Ecto neural progenitor cell (in vitro differentiated cells): ENCODE measurements at places on chromosomes 16 and 17.

- no peak for DNase-seq
These were observed 34.8 kb downstream of the SYNRG start for GRCh38 chr17:37574427-37574826.

GRCh38 chr16:88454523-88454947 is 1.5 kb downstream of the ZFPM1 start:
- DNase-seq: no peak

- DNase-seq: no peak
These were observed 9.6 kb downstream of the CLUAP1 start for GRCh38 chr16:3510416-3510815.

- DNase-seq: no peak
These were observed 30.4 kb upstream of the FOXK2 start for GRCh38 chr17:82489117-82489516.

DNA sequence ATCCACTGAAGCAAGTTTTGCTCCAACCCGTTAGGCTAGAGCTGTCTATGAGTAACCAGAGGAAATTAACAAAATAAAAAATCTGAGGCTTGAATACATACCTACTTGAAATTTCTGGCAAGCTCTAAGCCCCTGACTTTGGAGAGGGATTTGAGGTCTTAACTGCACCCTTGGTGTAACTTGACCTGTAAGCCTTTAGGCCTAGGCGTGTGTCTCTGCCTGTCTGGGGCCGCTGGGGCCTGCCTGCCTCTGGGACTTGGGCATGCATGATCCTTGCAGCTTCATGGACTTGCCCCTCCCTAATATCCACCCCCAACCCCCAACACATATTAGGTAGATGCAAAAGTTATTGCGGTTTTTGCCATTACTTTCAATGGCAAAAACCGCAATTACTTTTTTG is 3.7 kb upstream of the CDC42EP4 start:
- no peak for DNase-seq

DNA sequence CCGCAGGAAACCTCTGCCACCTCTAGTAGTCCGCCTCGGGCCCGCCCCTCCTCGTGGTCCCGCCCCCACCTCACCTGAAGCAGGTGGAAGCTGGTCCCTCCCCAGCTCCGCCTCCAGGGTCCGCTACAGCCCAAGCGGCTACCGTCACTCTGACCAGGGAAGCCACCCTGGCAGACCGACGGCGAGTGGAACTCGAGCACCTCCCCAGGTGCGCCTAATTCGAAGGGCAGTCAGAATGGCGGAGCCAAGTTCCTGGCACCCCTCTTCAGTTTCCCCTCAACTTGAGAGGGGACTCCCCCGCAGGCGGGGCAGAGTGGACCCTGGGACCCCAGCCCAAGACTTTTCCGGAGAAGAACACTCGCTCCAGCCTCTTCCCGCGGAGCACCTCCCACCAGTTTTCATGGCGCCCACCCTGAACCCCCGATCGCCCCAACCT is 507 bp downstream of the FHOD1 start:
- DNase-seq: peak; percentile 78

DNA sequence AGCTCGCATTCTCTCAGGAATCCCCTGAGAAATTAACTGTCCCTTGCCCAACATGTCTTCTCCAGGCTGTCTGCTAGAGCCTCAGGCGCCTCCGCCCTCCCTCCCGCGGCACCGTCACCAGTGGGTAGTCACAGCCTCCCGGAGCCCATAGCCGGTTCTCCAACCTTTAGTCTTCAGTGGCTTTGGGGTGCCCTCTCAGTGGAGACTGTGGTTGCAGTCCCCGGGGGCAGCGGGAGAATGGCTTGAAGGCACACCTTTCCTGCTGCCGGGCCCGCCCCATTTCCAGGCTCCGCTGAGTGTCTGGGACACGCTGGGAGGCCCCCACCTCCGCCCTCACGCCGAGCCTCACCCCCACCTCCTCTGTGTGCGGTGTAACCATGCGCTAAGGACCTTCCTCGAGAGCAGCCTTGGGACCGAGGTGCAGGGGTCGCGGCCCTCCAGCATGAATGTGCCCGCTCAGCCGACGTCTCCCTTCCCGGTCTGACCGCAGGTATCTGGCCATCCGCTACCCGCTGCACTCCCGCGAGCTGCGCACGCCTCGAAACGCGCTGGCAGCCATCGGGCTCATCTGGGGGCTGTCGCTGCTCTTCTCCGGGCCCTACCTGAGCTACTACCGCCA is 1.7 kb downstream of the GALR2 start:
- DNase-seq: no peak

GRCh38 chr17:81550285-81550684 is 1.9 kb downstream of the FAAP100 start:
- no peak for DNase-seq

DNA sequence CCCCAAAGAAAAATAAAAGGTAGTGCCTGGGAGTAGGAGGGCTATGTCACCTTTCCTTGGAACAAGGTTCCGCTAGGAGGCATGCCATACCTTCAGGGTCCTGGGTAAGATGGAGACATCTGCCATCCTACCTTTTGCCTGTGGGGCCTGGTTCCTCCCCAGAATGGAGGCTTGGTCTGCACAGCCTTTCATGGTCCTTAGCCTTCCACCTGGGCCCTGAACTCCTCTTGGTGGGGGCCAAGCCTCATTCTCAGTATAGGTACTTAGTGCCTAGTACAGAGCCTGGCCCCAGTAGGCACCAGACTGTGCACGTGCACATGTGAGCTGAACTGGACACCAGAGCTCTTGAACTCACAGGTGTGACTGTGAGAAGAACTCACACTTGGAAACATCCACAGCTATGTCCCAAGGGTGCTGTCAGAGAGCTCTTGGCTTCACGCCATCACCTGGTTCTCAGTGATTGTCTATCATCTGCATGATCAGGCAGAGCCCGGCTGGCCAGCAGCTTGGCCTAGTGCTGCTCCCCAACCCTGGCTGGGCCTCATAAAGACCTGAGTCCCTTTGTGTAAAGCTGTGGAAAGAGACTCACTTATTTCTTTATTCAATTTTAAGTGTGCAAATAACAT is 143.2 kb downstream of the SOCS1 start:
- no peak for DNase-seq

GRCh38 chr17:56610321-56610720 is 16.8 kb downstream of the NOG start:
- DNase-seq: no peak

DNA sequence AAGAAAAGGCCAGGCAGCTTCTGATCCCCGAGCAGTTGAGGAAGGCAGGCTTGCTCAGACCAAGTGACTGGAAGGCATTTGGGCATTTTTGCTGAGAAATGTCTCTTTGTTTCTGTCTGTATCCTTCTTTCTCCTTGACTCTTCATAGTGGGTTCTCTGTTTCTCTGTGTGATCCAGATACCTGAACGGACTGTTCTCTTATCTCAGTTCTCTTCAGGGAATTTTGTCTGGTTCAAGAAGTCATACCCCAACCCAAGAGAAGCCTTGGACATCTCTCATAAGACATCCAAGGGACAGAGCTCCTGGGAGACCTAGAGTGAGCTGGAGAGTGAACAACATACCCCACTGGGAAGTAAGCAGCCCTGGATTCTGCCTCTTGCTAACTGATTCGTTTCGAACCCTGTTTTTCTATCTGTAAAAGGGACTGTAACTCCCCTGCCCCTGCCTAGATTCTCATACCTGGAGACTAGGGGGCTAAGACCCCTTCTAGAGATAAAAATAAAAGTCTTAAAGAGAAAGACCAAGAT is 541 bp downstream of the CCL3 start:
- DNase-seq: no peak

- no peak for DNase-seq
These were observed 47.8 kb downstream of the PDPK1 start for GRCh38 chr16:2585651-2586081.

GRCh38 chr16:1258906-1259759 is 3.3 kb downstream of the TPSD1 start:
- DNase-seq: no peak

GRCh38 chr16:49632086-49632794 is 223.7 kb downstream of the ZNF423 start:
- DNase-seq: peak; percentile 20

GRCh38 chr16:64437706-64438324 is 684.0 kb downstream of the CDH11 start:
- DNase-seq: no peak

DNA sequence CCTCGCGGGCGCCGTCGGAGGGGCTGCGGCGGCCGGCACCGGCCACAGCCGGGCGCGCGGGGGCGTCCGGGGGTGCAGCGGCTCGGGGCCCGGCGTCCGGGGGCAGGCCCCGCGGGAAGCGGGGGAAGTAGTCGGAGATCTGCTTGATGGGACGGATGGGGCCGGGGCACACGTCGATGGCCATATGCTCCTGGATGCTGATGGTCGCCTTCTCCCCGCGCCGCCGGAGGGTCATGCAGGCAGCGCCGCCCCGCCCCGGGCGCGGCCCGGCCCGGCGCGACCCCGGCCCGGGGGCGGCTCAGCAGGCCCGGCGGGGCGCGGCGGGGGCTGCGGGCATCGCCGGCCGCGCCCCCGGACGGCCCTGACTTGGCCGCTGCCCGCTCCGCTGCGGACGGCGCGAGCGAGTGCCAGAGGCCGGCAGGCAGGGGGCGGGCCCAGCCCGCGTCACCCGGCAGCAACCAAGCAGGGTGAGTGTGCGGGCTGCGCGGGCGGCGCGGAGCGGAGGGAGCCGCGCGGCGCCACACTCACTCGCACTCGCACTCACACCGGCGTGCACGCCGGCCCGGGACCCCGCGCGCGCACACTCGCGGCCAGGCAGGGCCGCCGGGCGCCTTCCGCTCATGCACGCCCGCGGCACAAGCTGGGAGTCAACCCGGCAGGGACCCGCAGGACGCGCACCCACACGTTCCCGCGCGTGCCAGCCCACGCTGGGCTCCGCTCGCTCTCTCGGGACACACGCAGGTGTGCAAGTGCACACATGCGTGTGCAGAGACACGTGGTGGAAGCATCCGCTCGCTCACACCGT is at the start of gene DOC2B:
DOC2B (minus strand) TSS at position 406 of the 805 bp plus-strand sequence; CDS start at position 235, 171 bp downstream.
- DNase-seq: peak; percentile 80

GRCh38 chr16:19746561-19746960 is 28.5 kb downstream of the IQCK start:
- DNase-seq: peak; percentile 65

- no peak for DNase-seq
These were observed 523.0 kb upstream of the CA10 start for GRCh38 chr17:52681480-52681879.

GRCh38 chr16:4826980-4827379 is 20.1 kb downstream of the GLYR1 start:
- no peak for DNase-seq

DNA sequence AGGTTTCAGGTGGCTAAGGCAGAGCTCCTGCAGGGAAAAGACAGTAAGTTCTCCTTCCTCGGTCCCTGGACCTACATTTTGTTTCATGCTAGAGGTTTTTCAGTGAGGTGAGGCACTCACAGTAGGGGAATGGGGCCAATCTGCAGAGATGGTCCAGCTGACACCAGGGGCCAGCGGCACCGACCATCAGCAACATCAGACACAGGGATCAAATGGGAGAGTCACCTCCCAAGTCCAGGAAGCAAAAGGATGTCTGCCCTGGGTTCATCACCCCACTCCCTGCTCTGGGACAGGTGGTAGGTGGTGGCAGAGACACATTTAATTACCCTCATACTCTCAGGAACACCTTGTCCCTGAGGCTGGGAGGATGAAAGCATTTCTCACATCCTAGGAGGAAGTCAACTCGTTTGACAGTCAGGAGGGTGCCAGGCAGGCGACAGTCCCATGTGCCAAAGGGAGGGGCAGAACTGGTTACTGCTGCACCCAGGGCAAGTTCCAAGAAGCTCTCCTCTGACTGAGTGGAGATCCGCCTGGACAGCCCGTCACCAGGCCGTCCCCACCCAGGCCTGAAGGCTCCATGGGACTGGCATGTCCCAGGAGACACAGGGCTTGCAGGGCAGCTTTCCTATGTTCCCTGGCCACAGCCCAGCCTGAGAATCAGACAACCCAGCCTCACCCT is 19.2 kb downstream of the ATP6V0D1 start:
- DNase-seq: no peak

DNA sequence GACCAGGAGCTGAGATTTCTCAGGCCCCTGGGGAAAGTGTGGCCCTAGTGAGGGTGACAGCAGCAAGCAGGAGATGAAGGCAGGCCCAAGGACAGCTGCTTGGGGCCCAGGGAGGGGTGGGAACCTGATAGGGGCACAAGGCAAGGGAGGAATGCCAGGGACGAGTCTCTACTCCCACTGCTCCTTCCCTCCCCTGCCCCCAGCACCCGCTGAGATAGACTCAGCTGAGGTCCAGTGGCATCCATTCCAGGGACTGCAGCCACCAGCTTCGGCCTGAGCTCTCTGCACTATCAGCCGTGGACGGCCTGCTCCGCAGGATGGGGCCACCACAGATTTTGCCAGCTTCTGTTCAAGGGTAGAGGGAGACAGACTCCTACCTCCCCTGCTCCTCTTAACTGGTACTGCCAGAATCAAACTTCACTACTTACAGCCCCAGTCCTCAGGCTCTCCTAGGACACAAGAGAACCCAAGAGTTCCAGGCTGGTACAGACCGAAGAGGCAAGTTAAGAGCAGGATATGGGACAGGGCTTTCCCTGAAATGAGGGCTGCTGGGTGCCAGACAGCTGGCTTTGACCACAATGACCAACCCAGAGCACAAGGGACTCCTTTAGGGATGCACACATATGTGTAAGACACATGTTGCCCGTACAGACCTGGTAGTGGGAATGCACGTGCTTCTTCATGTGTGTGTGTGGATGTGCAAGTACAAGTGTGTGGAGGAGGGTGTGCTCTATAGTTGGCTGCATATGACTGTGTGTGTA is 5.5 kb downstream of the CACNB1 start:
- no peak for DNase-seq

- no peak for DNase-seq
These were observed 16.1 kb downstream of the RECQL5 start for GRCh38 chr17:75650874-75651273.

DNA sequence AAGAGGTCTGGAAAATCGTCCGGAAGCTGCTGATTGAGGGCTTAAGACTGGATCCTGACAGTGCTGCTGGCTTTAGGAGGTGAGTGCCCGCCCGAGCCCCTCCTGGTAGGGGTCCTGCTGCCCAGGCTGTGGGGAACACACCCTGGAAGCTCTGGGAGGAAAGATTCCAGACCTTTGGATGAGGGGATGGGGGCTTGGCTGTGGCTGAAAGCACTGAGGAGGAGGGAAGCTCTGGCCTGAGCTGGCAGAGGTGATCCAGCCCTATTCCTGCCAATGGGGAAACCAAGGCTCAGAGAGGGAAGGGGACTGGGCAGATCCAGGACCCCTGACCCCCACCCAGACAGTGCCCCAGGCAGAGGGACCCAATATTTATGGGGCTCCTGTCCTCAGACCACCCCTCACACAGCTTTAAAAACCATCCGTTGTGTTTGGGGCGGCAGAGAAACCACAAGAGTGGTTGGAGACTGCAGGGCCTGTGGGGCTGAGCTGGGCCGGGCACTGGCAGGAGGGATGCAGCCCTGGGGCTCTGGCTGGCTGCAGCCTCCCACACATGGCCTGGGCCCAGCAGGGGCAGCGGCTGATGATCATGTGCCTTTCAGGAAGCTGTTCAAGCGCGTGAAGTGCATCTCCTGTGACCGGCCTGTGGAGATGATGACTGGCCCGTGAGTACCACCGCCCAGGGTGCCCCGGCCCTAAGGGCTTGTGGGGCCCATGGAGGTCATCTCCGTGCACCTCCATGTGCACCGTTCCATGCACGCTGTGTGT is 22.8 kb downstream of the UBALD1 start:
- no peak for DNase-seq

- DNase-seq: no peak
These were observed 17.5 kb downstream of the MARCHF10 start for GRCh38 chr17:62790564-62790986.
